ENCODE measurements at places on chromosomes 12 and 14.

DNA sequence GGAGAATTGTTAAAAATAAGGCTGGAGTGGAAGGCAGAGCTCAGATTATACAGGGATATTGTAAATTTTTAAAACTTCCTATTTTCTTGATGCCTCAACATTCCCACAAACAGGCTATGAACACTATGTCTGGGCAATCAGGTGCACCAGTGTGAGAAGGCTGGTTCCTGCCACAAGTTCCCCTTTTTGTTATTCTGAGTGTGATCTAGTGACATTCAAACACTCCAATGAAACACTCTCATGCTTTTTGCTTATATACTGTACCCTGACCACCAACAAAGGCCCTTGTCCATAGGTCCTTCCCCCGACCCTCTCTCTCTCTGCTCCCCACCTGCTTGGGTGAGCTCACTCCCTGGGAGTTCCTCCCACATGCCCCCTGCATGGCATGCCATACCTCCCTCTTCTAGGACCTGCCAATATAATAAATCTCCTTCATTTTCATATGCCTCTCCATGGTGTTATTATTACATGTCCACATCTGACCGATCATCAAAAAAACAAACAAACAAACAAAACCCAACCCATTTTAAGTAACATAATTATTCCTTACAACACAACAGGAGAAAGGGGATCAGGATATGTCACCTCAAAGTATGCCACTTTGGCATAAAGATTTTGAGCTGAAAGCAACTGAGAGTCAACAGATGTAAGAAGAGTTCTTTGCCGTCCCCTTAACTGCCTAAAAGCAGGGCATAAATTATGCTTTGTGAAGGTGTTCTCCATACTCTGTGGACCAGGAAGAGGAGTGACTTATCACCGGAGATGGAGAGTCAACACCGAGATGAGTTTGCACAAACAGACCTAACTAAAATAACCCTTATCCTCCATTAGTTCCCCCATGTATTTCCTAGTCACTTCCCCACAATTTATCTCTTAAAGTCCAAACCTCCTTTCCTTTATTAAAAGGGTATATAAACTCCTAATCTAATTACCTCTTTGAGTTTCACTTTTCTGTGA, 42.5 kb upstream of the CATSPERB start:
- no peak for DNase-seq

- no peak for DNase-seq
Measured at GRCh38 chr14:90547968-90548367, 151.1 kb downstream of the CALM1 start.

DNA sequence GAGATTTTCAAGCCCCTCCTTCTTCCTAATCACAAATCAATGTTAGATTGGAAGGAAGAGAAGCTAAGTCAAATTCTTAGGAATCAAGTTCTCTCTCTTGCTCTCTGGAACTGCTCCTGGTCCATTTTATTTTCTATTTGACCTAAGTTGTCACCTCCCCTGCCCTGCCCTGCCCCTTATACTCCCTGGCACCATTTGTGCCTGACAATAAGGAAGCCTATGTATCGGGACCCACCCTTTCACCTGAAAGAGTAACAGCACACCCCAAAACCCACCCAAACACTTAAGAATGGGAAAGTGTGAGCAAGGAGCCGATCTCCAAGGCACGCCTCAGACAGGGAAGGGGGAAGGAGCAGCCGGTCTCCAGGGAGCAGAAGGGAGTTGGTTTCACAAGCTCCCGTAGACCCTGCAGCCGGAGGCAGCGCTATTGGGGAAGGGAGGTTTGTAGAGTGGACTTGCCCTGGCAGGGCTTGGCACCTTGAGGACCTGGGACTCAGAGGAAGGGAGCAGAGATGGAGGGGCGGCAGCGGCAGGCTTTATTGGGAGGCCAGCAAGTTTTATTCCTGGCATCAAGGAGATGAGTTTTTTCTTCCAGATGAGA, 1.6 kb downstream of the LRRC74A start:
- no peak for DNase-seq

DNA sequence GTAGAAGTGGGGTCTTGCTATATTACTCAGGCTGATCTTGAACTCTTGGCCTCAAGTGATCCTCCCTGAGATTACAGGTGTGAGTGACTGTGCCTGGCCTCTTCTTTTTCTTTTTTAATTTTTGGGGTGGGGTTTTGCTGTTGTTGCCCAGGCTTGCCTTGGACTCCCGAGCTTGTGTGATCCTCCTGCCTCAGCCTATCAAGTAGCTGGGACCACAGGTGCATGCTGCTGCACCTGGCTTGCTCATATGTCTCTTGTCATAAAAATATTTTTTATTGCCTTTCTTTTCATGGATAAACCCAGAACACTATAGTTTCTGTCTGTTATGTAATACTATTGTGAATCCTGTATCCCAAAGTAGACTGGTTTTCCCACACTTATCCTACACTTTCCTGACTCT, 26.0 kb downstream of the SCYL2 start:
- no peak for DNase-seq

- DNase-seq = no peak
Measured at GRCh38 chr12:99383258-99383657, 264.3 kb upstream of the GARIN6 start.

GRCh38 chr14:103541709-103542604, 13.0 kb downstream of the TRMT61A start:
- DNase-seq = no peak

GRCh38 chr14:65581799-65582198, 169.3 kb downstream of the FUT8 start:
- no peak for DNase-seq

GRCh38 chr14:85241022-85241855, 288.7 kb upstream of the FLRT2 start:
- DNase-seq = no peak

- DNase-seq = no peak
Measured at GRCh38 chr12:42609605-42610004, 20.1 kb upstream of the PRICKLE1 start.

DNA sequence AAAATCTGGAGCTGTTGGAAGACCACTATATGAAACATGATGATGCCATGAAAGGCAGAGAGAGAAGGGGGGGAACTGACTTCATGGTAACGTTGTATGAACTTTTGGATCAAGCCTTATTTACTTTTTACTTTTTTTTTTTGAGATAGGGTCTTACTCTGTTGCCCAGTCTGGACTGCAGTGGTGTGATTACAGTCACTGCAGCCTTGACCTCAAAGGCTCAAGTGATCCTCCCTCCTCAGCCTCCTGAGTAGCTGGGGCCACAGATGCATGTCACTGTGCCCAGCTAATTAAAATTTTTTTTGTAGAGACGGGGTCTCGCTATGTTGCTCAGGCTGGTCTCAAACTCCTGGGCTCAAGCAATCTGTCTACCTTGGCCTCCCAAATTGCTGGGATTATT, 31.3 kb upstream of the CTDSP2 start:
- DNase-seq = no peak

GRCh38 chr12:46522071-46522470, 149.5 kb upstream of the SLC38A2 start:
- DNase-seq = no peak

DNA sequence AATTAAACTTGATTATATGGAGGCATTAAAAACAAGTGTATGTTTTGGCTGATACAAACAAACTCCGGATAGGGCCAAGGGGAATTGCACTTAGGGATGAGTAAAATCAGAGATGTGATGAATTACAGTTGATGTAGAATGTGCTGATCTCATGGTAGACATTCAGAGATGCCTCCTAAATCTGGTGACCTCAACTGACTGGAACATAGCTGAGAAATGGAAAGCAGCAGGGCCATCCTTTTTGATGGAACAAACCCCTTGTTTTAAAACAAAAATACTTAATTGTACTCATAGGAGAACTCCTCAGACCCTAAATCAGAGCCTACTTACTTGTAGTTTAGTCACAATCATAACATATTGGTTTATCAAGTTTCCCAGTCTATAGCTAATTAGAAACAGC, 122.8 kb downstream of the C12orf75 start:
- no peak for DNase-seq

- no peak for DNase-seq
Measured at GRCh38 chr12:71164568-71165197, 6.9 kb upstream of the TSPAN8 start.

GRCh38 chr12:117517219-117517739, 155.9 kb upstream of the NOS1 start:
- no peak for DNase-seq

DNA sequence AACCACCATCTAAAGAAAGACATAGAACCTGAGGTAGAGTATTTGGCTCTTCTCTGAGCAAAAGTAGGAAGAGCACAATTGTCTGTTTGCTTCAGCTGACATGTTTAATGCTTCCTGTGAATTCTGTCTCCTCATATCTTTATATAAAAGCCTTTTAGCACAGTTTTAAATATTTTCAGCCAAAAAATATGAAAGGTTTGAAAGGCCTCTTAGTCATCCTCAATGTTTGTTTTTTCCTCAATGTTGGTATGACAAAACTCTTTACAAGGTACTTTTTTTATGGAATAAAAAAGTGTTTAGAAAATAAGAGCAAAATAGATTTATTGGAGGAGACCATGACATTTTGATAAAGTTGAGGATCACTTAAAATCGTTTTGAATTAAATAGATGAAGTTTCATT, 360.9 kb downstream of the NAV3 start:
- DNase-seq = no peak

DNA sequence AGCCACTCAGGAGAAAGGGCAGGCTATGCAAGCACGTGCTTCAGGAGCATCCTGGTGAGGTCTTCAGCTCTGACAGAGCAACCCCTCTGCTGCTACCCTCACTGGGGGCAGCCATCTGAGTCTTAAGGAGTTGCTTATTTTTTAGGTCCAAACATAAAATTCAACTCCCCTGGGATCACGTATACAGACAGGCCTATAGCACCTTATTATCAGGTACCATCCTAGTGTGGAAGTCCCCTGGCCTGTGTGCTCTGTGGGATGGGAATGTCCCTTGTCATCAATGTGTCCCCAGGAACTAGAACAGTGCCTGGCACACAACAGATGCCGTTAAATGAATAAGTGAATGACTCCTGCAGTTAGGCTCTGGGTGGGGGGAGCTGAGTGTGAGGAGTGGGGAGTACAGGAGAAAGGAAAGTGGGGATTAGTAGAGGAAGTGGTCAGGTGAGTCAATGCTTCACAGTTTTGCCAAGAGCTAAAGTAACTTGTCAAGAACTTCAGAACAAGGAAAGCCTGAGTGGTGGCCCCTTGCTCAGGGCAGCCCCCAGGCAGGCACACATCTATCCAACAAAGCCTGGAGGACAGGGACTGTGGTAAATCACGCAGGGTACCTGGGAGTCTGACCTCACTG, 33.5 kb downstream of the DAD1 start:
- DNase-seq = no peak

DNA sequence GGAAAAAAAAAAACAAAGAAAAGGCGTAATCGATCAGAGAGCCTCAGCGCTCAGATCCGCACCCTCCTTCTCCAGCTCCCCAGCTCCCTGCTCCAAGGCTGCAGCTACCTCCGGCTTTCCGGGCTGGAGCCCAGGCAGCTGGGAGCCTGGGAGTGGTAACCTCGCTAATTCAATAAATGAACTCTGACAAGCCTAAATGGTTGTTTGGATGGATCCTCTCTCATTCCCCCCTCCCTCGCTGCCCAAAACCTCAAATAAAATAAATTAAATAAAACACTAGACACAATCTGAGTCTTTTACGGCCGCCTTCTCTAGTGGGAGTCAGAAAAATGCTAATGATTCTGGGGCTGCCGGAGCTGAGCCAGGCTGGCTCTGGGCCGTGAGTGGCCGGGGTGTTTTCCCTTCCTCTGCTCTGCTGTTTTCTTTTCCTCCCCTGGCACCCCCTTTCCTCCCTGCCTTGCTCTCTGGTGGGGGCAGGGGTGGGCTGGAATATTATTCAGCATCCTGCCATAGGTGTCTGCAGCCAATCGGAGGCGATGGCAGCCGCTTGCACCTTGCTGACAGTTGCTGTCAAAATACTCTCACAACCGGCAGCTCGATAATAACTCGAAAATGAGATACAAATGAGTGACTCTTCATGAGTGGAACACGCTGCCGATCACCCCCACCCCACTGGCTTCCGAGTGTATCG, 76.1 kb downstream of the RBM19 start:
- no peak for DNase-seq

DNA sequence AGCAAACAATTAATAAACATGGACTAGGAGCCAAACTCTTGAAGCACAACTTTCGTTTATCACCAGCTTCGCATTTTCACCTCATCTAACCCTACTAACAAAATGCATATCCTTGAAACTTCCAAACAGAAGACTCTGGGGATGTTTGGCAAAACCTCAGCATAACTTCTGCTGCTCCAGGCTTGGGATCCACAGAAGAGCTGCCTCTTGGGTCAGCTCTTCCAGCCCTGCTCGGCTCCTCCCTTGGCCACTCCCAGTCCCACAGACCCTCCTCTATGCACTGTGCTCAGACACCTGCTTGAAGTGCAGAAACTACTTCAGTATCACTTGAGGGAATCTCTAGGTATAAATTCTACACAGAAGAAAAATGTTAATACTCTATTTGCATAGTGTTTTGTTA, 110.0 kb upstream of the AMIGO2 start:
- DNase-seq = no peak

- DNase-seq = no peak
Measured at GRCh38 chr12:22029991-22030390, 16.0 kb upstream of the CMAS start.

DNA sequence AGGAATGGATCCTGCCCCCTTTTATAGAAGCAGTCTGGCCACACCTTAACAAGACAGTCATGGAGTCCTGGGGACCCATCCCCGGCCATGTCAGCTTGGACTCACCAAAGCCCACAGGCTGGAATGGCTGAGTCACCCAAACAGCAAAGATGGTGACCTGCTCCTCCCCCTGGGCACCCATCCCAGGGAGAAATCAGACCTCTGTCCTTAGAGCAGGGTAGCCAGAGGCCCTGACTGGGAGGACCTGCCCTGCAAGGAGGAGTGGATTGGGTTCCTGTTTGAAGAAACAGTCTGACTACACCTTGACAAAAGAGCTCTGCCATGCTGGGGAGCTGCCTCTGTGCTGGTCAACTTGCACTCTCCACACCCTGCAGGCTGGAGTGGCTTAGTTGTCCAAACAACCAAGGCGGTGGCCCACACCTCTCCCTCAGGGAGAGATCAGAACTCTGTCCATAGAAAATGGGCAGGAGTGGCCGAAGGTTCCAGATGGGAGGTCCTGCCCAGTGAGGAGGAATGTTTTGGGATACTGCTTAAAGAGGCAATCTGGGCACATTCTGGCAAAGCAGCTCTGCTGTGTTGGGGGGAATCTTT, 16.6 kb downstream of the MGP start:
- no peak for DNase-seq

GRCh38 chr12:109782326-109782703, 50.9 kb downstream of the TRPV4 start:
- no peak for DNase-seq

DNA sequence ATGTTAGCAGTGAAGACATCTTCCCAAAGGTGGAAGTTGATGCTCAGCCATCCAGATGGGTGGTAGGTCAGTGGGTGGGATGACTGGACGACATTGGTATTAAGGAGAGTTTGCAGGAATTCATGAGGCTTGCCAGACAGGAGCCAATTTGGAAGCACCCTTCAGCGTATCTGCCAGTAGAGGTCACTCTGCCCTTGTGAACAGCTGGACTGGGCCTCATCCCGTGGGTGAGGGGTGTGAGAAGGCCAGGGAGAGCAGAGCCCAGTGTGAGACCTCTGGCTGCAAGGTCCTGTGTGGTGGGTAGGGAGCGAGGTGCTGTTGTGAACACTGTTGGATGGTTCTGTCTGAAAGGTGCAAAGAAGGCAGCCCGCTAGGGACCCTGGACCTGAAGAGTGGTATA, 37.7 kb downstream of the SLC5A8 start:
- no peak for DNase-seq
